ENCODE measurements at places on chromosomes 13 and 19. TPM values are rescaled to one million over a fixed set of nuclear protein-coding genes. Genes with fewer than 3 reads are reported as not detected.
A peak's percentile ranks its signal among the peaks of the same experiment; 100 is the strongest.

DNA sequence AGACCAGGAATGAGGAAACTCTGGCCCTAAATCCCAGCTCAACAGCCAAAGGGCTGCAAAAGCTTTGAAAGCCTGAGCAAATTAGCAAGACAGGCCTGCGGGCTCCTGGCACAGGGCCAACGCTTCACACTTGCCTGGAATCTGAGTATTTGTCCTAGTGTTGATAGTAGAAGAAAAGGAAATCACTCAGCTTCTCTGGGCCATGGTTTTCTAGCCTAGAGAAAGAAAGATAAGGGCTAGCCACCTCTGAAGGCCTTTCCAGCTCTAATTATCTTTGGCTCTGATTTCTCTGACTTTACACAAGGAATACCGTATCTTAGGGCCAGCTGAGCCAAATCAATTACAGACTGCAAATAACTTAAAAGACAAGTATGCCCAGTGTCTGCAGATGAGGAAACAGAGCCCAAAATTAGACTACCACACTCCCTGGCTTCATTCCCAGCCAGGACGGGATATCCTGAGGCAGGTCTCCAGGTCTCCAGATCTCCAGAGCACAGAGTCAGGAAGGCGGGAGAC is 69.6 kb downstream of the STK24 start:
- DNase-seq: no peak

DNA sequence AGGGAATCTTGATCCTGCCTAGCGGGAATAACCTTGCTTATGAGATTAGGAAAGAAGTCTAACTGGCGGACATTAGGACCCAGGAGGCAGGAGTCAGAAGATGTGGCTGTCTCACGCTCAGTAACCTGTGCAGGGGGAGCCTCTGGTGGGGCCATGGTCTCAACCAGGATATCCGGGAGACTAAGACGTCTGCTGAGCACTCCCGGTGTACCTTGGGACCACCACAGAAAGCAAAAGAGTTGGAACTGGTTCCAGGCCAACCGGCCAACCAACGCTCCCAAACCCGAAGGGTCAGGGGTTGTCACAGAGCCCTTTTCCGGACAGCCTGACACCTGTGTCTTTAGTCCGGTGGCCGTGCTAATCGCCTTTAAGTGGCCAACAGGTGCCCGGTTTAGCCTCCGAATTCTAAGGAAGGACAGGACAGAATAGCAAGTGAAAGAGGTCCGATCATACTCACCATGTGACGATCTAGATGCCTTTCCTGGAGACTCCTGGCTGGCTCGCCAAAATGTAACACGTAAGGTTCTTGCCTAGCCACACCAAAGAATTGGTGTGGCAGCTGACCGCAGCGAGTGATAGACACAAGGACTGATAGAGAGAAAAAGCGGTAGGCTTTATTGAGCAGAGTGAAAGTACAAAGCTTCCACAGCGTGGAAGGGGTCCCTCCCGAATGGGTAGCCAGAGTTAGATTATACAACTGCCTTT is 103.9 kb upstream of the DIAPH3 start:
- DNase-seq: no peak

DNA sequence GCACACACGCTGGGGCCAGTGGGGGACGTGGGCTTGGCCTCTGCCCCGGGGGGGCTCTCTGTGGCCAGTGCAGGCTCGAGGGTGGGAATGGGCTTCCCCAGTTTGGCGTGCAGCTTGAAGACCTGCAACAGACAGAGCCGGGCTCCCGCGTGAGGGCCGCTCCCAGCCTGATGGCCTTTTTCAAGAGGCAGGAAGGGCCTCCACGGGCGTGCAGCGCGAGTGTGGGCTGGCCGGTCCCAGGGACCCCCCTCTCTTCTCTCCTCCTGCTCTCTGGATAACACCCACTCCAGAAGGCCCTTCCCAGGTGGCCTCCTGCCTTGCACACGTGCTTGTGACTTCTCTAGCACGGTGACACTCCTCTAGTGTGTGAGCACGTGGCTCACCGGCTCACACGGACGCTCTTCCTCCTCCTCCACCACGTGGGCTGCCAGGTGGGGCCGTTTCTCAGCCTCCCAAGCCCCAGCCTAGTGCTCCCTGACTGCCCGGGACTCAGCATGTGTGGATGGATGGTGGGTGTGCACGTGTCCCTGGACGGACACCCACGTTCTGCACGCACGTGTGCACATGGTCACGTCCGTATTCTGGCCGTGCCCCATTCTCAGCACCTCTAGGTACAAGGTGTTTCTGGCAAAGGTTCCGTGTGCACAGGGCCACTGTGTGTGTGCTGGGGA is 39.2 kb upstream of the MATK start:
- no peak for DNase-seq

DNA sequence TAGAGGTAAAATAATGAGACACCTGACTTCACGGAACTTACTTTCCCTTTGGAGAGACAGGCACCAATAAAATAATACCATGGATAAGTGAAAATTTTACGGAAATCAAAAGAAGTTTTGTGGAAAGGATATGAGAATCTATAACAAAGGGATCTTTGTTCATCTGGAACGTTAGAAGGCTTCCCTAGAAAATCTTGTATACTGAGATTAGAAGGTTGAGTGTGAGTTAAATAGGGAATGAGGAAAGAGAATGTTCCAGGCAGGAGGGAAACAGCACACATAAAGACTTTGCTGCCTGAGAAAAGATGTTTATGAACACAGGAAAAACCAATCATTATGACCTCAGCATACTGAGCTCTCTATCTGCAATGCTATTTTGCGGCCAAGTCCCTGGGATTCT is 19.6 kb upstream of the RAP2A start:
- no peak for DNase-seq

DNA sequence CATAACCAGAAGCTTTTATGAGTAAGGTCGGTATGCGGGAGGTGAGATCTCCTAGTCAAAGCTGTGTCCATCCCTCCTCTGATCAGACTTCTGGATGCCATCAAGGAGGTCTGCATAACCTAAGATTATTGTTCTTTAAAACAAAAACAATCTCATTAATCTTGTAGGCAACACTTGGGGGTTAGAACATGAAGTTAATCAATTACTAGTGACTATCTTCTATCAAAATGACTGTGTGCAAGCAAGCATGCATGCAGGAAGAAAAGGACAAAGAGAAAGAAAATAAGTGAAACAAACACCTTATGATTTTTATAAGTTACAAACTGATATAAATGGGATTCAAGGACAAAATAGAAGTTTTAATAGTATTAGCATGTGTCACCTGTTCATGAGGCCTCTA is 2435.9 kb upstream of the PCDH20 start:
- no peak for DNase-seq

DNA sequence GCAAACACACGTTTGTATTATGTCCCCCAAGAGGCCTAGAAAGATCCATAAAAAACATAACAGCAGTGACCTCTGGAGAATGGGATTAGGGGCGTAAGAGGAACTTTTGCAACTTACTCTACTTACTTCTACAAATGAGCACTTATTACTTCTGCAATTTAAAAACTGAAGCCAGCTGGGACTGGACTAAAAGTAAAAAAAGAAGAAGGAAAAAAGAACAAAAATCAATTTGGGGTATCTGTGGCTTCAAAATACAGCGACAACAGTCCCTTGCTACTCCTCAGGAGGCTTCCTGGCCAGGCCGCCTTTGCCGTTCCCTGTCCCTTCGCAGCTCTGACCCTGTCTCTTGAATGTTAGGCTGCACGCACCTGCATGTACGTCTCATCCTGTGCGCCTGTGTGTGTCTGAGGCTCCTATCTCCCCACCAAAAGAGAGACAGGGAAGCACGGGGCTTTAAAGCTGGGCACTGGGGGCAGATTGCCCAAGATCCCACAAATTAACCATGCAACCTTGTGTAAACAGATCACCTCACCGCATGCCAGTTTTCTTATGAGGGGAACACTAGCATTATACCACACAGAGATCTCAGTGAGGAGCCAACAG is 12.1 kb upstream of the FKRP start:
- DNase-seq: no peak

- no peak for DNase-seq
Observed at GRCh38 chr19:4016486-4016885, 8.9 kb downstream of the PIAS4 start.

DNA sequence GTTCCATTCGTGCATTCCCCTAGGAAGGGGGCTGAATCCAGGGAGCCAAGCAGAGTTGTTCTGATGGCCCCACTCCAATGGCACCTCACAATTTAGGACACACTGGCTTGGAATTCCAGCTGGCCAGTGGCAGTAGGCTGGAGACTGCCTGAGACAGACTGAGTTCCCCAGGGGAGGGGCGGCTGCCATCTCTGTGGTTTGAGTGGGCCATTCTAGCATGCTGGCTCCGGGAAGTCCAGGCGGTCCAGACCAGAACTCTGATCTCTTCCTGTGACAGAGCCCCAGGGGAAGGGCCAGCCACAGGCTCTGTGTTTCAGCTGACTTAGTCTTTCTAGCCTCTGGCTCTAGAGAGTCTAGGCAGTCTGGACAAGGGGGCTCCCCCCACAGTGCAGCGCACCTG is 29.5 kb upstream of the SLC7A1 start:
- DNase-seq: no peak

GRCh38 chr13:114004420-114005205 is 30.7 kb upstream of the C13orf46 start:
- no peak for DNase-seq

DNA sequence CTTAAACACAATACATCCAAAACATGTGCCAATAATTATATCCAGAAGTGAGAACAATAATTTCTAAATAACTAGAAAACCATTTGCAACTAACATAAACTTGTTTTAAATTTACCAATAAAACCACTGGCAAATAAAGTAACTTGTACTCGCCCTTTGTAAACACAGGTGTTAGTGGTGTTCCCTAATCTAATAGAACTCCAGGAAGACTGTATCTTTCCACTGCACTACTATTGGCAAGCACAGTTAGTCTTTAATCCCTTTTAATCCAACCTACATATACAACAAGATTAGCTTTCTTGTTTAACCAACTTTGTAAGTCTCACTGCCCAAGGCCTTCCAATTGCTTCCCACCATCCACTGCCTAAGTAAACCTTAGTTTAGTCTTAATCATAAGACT is 79.5 kb downstream of the PCDH9 start:
- DNase-seq: no peak

GRCh38 chr13:28237944-28238343 is 99.6 kb downstream of the PAN3 start:
- DNase-seq: no peak

DNA sequence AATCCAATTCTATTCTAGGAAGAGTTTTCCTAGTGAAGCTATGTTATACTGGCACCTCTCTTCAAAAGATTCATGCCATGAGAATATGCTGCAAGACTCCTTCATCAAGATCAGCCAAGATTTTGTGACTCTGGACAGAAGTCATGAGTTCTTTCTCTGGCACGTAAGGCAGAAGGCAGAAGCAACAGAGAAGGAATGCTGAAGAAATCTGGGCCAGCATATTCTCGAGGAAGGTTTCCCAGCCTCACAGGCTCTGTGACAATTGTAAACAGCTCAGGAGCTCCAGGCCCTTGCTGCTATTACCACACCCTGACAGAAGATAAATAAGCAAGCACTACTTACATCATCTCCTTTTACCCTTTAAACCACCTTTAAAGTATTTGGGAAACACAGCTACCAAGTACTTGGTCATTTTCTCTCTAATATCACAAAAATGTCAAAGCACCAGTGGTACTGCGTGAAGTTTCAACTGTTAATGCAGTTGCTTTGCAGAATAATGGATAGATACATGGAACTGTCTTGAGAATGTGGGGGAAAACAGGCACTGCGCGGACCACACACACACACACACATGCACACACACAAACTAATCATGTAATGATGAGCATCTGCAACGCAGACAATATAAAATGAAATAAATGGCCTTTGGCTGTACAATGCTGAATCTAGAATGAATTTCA is 55.4 kb downstream of the INTS6 start:
- no peak for DNase-seq

- DNase-seq: peak; percentile 90
Observed at GRCh38 chr19:51702103-51702824, 9.1 kb downstream of the SPACA6 start.

- no peak for DNase-seq
Observed at GRCh38 chr13:100822871-100823443, 148.4 kb upstream of the TMTC4 start.

GRCh38 chr19:9885077-9885552 is 50.0 kb downstream of the PIN1 start:
- no peak for DNase-seq

DNA sequence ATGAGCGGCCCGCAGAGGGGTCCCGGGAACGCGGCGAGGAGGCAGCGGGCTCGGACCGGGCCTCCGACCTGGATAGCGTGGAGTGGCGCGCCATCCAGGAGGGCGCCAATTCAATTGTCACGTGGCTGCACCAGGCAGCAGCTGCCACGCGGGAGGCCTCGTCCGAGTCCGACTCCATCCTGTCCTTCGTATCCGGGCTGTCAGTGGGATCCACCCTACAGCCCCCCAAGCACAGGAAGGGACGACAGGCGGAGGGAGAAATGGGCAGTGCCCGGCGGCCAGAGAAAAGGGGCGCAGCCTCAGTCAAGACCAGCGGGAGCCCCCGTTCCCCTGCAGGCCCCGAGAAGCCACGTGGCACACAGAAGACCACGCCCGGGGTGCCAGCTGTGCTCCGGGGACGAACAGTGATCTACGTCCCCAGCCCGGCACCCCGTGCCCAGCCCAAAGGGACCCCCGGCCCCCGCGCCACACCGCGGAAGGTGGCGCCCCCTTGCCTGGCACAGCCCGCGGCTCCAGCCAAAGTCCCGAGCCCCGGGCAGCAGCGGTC is 10.7 kb downstream of the C19orf25 start:
- no peak for DNase-seq

DNA sequence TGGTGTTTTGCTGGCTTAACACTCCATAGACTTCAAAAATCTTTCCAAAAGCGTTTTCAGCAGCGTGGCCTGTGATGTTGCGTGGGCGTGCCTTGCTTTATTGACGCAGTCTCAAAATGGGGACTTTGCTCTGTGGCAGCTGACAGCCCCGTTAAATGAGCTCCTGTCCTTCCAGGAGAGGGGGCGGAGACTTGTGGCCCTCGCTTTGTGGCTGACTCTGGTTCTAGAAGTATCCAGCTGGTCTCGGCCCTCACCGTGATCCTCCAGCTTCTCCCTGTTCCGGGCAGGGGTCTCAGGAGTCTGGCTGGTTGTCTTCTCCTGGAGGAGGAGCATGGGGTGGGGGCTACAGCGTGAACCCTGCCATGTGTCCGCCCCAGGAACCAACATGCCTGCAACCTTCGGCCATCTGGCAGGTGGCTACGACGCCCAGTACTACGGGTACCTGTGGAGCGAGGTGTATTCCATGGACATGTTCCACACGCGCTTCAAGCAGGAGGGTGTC is 8.4 kb upstream of the ZNF554 start:
- DNase-seq: no peak

GRCh38 chr13:59631271-59631670 is 532.5 kb downstream of the DIAPH3 start:
- DNase-seq: no peak

GRCh38 chr13:39665763-39666162 is 10.3 kb downstream of the COG6 start:
- no peak for DNase-seq

GRCh38 chr19:40742477-40742876 is 7.8 kb downstream of the ACTMAP start:
- DNase-seq: no peak

GRCh38 chr13:33145667-33146066 is 129.4 kb downstream of the KL start:
- no peak for DNase-seq

- DNase-seq: no peak
Observed at GRCh38 chr13:42398533-42398932, 126.6 kb downstream of the AKAP11 start.

Gene USHBP1
- total RNA-seq: 4.7 TPM

Gene EID2B
- total RNA-seq: 2.8 TPM

Gene SPHK2
- 8.5 TPM for total RNA-seq

Gene DHDH
- not detected for total RNA-seq

Gene NCR1
- total RNA-seq: not detected

Gene ZNF491
- total RNA-seq: 1.8 TPM

Gene ZNF284
- 1.4 TPM for total RNA-seq

Gene FAM83E
- not detected for total RNA-seq

Gene ZNF497
- total RNA-seq: 0.40 TPM

Gene ATP4A
- not detected for total RNA-seq

Gene LGALS13
- not detected for total RNA-seq

Measured in cardiac septum (tissue), 1 donor.